ENCODE measurements at places on chromosomes 7 and 10. TPM values are rescaled to one million over a fixed set of nuclear protein-coding genes. Genes with fewer than 3 reads are reported as not detected.

DNA sequence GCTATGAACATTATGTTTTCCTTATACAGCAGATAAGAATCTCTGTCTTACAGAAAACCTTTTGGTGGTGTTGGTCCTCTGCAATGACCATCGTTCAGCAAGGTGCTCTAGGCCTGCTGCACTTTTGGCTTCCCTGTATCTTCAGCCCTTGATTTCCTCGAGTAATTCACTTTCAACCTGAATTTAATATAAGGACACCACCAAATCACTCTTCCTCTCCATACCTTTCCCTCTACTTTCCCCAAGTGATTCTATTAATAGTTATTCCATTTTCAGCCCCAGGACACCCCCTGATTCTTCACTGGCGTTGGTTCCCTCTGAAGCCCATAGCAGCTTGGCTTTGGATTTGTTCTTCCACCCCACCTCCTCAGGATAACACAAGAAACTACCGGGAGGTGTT is 72.2 kb downstream of the EZH2 start:
- DNase-seq, result no peak

- no peak for DNase-seq
Observed at GRCh38 chr10:5481121-5481520, 18.2 kb downstream of the CALML5 start.

- no peak for DNase-seq
Observed at GRCh38 chr10:76429368-76430060, 998.1 kb downstream of the LRMDA start.

GRCh38 chr10:89355394-89355931 is 22.4 kb upstream of the IFIT1B start:
- no peak for DNase-seq

- DNase-seq, result no peak
Observed at GRCh38 chr7:16270844-16271243, 150.5 kb downstream of the CRPPA start.

Gene TAC1
- not detected for total RNA-seq

Gene GPRIN2
- total RNA-seq, result not detected

Gene ANKRD2
- not detected for total RNA-seq

Gene ICA1
- total RNA-seq, result 0.91 TPM
